NCI-H446 treated with DMSO at 0.1 percent for 48 hours (cell line): ENCODE measurements at places on chromosomes 5 and 9.

DNA sequence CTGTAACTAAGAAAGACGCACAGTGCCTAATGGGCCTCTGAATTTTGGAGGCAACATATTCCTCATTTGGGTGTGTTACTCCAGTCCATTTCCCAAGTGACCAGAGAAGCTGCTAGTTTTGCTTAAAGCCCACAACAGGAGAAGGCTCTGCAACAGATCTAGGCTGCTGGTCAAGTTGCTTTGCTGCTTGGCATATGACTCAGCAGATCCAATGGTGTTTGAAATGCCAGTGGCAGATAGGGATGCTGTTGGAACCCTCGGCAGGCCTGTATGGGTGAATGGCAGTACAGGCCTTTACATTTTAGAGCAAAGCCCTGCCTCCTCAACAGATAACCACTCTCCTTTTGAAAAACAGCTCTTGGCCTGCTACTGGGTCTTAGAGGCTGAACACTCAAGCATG, 36.2 kb upstream of the ROR2 start:
- no peak for DNase-seq

- DNase-seq = no peak
These were observed 444.6 kb downstream of the ZNF608 start for GRCh38 chr5:124301850-124302249.

GRCh38 chr5:143205386-143205785, 198.1 kb downstream of the NR3C1 start:
- DNase-seq = no peak

GRCh38 chr5:74143721-74144330, 496.7 kb downstream of the ENC1 start:
- DNase-seq = no peak

GRCh38 chr5:56814963-56815657, at the start of gene MAP3K1:
Gene MAP3K1 (plus strand): TSS chr5:56815549. CDS start chr5:56815574, 25 bp downstream.
- peak; percentile 14 for DNase-seq

- no peak for DNase-seq
These were observed 118.4 kb downstream of the ZNF608 start for GRCh38 chr5:124627815-124628595.

- DNase-seq = no peak
These were observed 218.8 kb upstream of the NR4A3 start for GRCh38 chr9:99602854-99603253.

- DNase-seq = no peak
These were observed 398.5 kb upstream of the RPS23 start for GRCh38 chr5:82676661-82677060.

DNA sequence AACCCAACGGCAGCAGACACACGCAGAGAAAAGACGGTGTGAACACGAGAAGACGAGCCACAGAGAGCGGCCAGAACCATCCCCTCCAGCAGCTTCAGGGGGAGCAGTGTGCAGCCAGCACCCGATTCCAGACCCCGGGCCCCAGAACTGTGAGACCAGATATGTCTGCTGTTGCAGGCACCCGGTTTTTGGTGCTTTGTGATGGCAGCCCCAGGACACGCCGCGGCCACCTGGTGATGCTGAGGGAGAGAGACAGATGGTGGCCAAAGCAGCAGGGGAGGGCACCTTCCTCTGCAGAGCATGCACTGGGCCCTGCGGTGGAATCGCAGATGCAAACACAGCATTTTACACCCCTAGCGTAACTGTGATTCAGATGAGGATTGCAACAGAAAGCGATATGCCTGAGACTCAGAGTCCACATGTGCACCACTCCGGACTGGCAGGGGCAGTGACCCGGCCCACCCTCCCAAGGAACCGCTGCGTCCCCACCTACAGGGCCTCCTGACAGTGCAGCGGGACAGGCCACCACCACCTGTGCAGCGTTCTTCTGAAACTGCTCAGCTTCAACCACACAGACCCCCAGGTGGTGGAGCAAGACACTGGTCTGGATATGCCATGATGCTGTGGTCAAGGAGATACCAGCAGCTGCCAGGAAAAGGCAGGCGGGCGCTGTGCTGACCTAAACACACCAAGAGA, 24.0 kb downstream of the ZDHHC11B start:
- DNase-seq = no peak

DNA sequence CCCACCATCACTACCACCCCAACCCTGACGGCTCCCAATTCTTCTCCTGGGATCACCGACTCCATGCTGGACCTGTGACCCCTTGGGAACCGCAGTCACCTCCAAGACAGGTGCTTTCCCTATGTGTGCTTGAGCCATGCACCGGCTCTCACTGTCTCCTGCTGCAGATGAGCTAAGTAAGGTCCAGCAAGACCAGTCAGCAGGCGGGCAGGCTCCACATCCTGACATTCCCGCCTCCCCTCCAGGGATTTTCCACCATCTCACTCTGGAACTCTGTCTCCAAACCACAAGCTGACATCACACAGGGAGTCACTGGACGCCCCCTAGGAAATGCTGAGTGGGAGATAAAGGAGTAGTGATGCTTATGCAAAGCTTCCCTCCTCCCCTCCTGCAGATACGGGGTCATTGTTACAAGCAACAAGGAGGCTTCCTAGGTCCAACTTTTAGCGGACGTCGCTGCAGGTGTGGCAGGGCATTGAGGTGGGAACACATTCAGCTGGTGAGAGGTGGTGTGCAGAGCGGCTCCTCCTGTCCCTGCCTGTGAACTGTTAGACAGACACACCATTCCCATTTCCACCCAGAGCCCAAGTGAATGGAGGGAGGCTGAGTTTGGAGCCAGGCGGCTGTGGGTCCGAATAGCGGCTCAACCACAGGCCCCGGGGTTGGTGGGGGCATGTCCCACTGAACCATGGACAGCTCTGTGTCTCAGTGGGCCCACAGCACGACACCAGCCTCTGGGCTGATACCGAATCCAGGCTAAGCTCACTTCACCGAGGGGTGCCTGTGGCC, 129.2 kb upstream of the PHYKPL start:
- no peak for DNase-seq

- DNase-seq = no peak
These were observed 576.7 kb upstream of the ACO1 start for GRCh38 chr9:31807574-31808256.

- no peak for DNase-seq
These were observed 25.7 kb downstream of the ABO start for GRCh38 chr9:133249337-133249736.

DNA sequence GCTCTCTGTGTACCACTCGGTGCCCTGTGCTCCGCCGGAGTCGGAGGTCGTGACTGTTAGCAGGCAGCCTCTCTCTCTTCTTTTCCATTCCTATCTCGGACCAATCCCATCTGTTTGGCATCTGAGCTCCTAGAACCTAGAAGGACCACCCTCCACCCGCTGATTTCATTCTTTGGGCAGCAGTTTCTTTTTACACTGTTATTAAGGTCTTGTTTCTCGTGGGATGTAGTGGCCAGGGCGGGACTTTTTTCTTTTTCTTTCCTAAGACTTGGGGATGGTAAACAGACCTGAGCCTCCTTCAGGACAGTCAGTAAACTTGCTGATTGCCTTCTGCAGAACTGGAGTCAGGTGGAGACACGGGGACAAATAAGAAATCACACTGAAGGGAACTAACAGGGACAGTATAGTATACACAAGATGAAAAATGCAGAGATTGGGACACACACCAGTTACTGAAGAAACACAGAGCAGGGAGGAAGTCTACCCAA, 500 bp downstream of the URM1 start:
- DNase-seq = no peak

- no peak for DNase-seq
These were observed 71.0 kb downstream of the NREP start for GRCh38 chr5:111685969-111686368.

DNA sequence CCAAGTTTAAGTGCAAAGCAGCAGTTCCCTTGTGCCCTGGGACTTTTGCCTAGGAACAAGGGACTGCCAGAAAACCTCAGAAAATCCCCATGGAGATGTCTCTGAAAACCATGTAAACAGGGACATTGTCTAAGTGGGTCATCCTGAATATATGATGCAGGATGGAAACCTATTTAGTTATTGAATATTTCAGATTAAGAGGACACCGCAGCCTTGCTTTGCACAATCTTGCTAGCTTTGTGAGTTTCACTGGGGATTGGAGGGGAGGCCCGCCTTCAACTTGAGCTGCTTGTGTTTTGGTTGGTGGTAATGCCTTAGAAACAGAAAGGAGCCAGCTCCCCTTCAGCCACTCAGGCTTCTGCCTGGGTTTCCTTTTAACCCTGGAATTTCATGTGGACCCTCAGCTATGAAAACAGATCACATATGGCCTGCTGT, 112.8 kb downstream of the C9orf152 start:
- peak; percentile 31 for DNase-seq

DNA sequence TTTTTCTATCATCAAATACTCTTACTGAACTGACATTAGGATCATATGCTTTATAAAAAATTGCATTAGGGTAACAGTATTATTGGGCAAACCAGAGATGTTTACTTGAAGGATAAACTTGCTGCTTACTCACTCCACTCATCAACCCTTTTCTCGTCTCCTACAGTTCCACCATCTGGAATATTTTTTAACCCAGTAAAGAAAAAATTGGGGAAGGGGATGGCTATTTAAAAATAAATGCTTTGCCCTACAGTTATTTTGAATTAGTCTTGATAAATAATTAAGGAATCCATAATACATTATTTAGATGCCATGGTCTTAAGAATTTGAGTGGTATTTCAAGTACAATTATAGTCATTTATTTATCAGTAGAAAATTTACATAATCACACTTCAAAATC, 225.8 kb downstream of the MEF2C start:
- DNase-seq = peak; percentile 24

GRCh38 chr9:126468141-126468825, 141.7 kb downstream of the MVB12B start:
- DNase-seq = no peak

- DNase-seq = no peak
These were observed 307.4 kb upstream of the SEMA6A start for GRCh38 chr5:116881921-116882531.

DNA sequence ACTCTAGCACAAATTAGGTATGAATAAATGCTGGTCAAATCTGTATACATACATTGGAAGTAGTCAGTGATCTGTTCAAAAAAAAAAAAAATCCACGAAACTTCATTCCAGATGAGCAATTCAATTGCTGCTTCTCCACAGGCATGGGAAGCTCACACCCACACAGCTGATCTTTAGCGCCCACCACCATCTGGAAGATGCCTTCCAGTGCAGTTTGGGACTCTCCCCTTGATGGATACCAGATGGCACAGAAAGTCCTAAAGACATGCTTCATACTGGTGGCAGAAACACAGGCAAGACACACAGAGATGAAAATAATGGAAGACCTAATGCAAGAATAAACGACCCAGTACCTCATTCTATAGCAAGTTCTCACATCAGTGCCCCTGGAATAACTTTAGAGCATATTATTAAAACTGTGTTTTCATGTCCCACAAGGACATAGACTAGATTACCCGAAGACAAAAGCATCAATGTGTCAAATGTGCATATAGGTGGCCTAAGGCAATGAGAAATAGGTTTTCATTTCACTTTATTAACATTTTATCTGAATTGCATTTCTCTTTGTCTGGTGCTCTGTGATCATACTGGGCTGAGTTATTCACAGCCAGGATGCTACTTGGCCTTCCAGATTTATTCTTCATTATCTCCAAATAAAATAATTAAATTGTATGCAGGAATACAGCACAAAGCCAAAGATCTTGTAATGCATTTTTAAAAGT, 135.4 kb upstream of the TAS2R1 start:
- DNase-seq = no peak

GRCh38 chr5:106940986-106941385, 729.8 kb downstream of the EFNA5 start:
- DNase-seq = no peak

DNA sequence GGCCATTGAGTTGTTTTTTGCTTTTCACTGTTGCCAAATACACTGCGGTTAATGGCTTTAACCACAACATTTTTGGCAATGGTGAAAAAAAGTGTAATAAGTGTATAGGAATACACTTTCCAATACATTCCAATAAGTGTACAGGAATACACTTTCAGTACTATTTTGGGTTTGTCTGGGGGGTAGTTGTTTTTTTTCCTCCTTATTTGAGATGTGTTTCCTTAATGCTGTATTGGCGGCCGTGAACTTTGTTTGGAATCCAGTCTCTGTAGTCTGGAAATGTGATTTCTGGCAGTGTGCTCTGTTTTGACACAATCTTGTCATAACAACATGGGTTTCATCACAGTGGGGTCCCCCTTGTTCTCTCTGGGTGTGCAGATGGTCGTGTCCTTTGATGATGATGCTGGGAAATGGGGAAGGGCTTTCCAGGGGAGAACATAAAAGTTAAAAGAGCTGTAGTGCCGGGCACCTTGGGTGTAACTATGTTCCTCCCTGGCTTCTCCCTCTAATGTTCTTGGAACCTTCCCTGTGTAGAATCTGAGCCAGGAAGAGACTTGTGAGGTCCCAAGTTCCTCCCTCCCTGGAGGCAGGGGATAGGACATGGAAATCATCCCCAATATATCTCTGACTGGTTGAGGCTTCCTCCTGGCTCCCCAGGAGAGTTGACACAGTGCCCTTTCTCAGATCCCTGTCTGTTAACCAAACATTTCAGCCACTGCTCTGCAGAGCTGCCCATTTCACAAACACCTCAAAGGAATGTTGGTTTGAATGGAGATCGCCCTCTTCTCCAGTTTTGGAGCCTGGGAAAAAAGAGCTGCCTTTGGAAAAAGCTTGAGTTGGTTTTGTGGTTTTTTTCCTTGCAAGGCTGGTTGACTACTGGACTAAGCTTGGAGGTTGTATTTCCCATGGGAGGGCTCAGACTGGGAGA, 44.8 kb downstream of the RCL1 start:
- DNase-seq = no peak

GRCh38 chr9:90808890-90809685, 7.5 kb downstream of the SYK start:
- DNase-seq = no peak

GRCh38 chr9:33923998-33924701, 107.2 kb downstream of the UBE2R2 start:
- no peak for DNase-seq

DNA sequence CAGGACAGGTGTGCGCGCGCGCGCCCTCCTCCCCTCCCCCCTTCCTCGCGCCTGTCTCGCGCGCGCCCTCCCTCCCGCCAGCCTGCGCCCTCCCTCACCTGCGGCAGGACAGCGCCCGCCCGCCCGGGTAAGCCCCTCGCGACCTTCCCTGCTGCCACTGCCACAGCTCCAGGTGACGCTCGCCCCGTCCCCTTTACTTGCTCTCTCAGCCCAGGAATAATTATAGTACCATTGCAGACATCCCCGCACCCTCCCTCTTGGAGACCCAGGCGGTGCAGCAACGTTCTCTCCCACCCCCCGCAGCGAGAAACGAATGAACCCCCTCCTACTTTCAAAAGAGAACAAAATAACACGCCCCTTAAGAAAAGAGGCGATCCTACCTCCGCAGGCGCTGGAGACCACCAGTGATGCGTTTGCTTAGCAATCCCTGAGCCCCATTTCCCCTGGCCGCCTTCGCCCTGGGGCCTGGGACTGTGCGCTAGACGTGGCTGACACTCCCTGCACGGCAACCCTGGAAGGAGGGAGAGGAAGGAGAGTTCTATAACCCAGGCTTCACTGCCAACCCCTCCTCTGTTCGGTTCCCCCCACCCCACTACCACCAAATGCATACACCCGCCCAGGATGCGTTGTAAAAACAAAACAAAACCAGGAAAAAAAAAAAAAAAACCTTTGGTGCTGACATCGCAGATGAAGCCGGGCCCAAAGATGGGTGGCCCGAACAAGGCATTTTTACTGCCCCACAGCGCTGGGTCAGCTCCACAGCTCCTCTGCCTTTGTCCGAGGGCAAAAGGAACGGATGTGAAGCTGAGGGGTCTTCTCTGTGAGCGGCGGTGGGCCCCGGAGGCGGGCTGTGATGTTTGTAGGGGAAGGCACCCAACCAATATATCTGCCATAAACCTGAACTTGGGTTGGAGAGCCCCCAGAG, 5.6 kb upstream of the PURA start:
- DNase-seq = no peak

- DNase-seq = no peak
These were observed 84.3 kb upstream of the PPP2R2B start for GRCh38 chr5:146962801-146963355.
